ENCODE measurements at places on chromosomes 3 and 15.
A peak's percentile ranks its signal among the peaks of the same experiment; 100 is the strongest.

- DNase-seq, result no peak
Observed at GRCh38 chr3:44039006-44039405, 202.7 kb upstream of the TOPAZ1 start.

- DNase-seq, result peak; percentile 67
Observed at GRCh38 chr15:39079296-39079847, 501.5 kb upstream of the THBS1 start.

DNA sequence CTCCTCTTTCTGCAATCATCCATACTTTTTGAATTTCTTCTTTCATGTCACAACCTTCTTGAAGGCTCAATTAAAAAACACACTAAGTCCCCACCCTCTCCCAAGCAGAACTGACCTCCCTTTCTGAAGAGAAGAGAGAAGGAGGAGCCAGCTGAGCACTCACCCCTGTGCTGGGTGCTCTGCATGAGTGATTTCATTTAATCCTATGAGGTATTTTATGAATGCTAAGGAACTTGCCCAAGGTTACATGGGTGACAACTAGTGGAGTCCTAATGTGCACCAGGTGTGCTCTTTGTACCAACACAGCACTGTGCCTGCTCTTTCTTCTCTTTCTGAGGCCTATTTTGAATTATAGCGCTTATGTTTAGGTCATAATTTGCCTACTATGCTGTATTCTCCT lies 135.6 kb downstream of the DUT start:
- DNase-seq, result no peak

DNA sequence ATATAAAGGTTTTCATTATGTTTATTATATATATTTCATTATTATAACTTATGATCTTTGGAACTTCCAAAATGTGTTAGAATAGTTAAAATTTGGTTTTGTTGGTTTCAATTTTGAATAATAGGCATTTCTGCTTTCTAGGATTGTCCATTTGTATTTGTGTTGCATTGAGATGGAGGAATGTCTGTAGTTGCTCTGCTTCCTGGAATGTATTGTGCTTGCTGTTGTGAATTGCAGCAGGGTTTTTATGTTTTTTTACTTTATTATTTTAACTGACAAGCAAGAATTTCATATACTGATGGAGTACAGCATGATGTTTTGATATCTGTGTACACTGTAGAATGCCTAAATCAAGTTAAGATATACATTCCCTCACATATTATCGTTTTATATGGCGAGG lies 247.4 kb downstream of the XXYLT1 start:
- DNase-seq, result no peak
